Stimulated activated CD8-positive, alpha-beta memory T cell treated with anti-CD3 and anti-CD28 coated beads, Interleukin-7, amount 100 ng/mL, for 48 hours (primary cell): ENCODE measurements at places on chromosomes 16 and 17.

DNA sequence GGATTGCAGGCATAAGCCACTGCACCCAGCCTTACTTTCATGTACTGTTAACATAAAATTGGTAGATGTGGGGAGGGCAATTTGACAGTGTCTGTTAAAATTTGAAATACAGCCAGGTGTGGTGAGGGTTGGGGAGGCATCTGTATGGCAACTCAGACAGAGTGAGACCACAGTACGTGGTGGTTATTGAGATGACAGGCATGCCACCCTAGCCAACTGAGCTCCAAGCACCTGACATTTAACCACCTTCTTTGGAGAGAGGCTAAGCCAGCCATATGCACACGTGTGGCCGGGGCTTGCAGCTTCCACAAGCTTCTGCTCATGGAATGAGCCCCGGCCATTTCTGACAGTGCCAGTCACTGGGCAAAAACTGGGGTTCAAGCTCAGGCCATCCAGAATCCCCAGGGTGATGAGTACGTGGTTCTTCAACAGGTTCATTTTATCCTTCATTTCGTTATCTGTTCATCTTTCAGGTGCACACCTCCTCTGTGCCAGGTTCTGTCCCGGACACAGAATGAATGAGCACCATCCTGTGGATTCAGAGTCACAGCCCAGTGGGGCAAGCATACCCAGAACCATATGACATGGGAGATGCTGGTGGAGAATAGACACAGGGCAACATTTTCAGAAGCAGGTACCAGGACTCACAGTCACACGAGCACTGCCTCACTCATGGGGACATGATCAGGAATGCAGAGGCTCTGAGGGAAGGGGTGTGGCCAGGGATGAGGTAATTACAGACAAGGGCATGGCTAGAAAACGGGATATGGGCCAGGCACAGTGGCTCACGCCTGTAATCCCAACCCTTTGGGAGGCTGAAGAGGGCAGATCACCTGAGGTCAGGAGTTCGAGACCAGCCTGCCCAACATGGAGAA is 36.2 kb downstream of the C16orf82 start:
- DNase-seq = no peak

DNA sequence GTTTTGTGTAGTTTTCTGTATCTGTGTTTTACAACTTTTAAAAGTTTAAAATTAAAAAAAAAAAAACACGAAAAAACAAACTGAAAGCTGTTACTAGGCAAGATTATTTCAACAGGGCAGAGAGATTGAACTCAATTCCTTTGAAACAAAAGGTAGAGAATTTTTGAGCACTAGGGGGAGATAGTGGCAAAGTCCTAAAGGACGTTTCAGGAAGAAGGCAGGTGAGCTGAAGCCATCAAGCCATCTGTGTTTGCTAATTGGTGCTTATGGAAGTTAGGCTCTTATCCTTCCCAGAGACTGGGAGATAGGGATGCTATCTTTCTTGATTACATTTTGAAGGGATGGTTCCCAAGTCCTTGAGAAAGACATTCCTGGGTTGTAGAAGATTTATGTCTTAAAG is 70.6 kb upstream of the CLEC3A start:
- DNase-seq = no peak

DNA sequence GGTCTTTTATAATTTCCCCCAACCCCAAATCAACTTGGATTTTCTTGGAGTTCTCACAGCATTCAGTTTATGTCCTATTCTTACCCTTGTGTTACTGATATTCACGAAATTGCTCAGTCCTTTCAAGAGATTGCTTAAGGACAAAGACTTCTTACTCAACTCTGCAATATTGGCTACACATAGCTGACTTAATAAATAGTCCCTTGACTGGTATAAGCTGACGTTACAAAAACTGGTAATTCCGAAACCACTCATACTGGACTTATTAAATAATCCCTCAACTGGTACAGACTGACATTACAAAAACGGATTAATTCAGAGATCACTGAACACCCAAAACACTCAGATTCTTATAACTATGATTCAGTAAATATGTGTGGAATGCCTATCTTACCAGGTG is 860 bp downstream of the TIGD7 start:
- no peak for DNase-seq

DNA sequence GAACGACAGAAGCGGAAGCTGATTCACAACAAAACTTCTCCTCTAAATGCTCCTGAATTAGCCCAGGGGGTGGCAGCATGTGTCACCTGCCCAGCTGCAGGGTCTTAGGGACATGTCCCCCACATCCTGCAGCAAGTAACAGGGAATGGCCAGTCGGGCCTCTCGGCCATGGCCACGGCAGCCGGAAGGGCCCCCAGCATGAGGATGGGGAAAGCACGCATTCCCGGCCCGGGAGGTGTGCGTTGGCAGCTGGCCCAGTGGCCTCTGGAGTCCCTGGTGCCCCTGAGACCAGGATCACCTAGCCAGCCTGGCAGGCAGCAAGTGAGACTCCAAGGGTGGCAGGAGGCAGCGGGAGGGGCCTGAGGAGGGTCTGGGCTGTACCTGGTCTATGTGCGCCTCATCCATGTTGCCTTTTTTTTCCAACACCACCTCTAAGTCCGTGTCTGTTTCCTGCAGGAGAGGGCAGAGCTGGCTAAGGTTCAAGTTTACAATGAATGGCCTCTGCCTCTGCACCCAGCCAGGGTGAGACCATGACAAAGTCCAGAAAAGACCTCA is 7.0 kb downstream of the KNOP1 start:
- DNase-seq = no peak

DNA sequence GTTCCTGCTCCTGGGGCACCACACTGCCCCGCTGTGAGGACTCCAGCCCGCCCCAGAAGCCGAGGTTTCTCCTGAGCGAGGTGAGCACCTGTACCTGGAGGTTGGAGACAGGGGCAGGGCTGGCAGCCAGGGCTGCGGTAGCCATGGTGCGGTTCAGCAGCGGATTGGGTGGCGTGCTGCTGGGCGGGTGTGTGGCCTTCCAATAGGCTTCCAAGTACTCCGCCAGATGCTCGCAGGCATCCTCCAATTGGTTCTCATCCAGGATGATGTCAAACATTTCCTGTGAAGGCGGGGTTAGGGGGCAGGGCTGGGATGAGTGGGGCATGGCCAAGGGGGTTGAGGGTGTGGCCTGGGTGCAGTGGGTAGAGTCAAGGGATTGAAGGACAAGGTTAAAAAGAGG is 11.3 kb upstream of the ARL5C start:
- no peak for DNase-seq
